ENCODE measurements at places on chromosomes 3 and 15.
A peak's percentile ranks its signal among the peaks of the same experiment; 100 is the strongest.

- H3K27ac ChIP-seq = peak overlapping the region; percentile 8
- no peaks in the 10 kb centered on the region for H3K27me3 ChIP-seq
- H3K4me3 ChIP-seq = peak overlapping the region; percentile 92
- peak; percentile 76 for DNase-seq
Observed at GRCh38 chr15:40441565-40442531, 1.1 kb downstream of the BAHD1 start.

- H3K27ac ChIP-seq = no peak overlapping the region
- no peaks in the 10 kb centered on the region for H3K4me1 ChIP-seq
- peaks cover 11% of the 10 kb centered on the region for H3K36me3 ChIP-seq
- H3K27me3 ChIP-seq = no peaks in the 10 kb centered on the region
Observed at GRCh38 chr3:57893156-57893555, 115.1 kb upstream of the FLNB start.

DNA sequence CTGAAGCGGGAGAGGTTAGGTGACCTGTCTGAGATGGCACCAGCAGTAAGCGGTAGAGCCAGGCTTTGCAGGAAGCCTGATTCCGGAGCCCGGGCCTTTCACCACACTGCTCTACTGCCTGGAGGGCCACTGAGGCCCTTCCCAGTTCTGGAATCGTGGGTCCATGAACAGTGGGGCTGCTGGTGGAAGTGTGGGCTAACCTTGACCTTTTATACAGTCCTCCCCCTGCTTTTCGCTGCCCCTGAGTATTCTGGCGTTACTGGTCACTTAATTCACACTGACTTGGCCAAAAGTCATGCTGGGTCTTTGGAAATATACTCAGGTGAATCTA, 2.6 kb upstream of the ABTB1 start:
- no peaks in the 10 kb centered on the region for H3K27me3 ChIP-seq
- H3K36me3 ChIP-seq = no peaks in the 10 kb centered on the region
- no peak overlapping the region for H3K27ac ChIP-seq
- no peak overlapping the region for H3K4me3 ChIP-seq
- peaks cover 6% of the 10 kb centered on the region for H3K4me1 ChIP-seq

- H3K36me3 ChIP-seq = no peaks in the 10 kb centered on the region
- H3K4me1 ChIP-seq = no peaks in the 10 kb centered on the region
- H3K27me3 ChIP-seq = no peaks in the 10 kb centered on the region
Observed at GRCh38 chr3:81500039-81500438, 261.4 kb downstream of the GBE1 start.

GRCh38 chr3:187242900-187243299, 45.6 kb downstream of the RTP1 start:
- no peak overlapping the region for H3K27ac ChIP-seq
- H3K4me3 ChIP-seq = no peak overlapping the region
- no peaks in the 10 kb centered on the region for H3K27me3 ChIP-seq
- H3K4me1 ChIP-seq = no peaks in the 10 kb centered on the region

DNA sequence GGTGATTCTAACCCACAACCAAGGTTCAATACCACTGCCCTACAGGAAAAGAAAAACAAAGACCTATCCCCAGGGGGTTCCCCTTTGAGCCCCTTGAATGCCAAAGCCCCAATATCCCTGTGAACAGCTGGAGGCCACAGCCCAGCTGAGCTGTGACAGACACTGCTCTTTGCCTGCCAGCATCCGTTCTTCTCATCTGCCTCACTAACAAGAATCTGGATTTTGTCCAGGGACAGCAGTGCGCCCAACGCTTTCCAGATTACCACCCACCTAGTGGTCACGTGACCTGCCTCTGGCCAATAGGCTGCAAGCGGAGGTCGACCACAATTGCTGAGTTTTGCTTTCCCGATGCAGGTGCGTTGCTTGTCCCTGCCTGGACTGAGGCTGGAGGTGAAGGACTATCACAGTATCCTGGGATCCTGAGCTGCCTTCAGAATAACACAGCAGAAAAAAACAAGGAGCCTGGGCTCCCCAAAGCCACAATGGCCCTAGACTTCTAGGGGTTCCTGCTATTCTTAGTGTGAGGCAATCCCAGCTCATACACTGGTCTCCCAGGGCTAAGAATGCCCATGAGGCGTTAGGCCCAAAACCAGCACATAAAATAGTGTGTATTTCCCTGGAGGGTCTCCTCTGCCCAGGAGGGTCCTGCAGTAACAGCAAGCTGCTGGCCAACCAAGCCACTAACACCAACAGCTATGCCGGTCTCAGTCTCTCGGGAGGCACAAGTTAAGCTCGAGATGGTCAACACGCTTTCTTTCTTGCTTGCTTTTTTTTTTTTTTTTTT, 13.8 kb downstream of the BDH1 start:
- no peaks in the 10 kb centered on the region for H3K4me1 ChIP-seq
- no peak overlapping the region for H3K4me3 ChIP-seq
- no peak overlapping the region for H3K27ac ChIP-seq
- H3K36me3 ChIP-seq = no peaks in the 10 kb centered on the region
- no peak for DNase-seq

- H3K4me3 ChIP-seq = no peak overlapping the region
- no peak for DNase-seq
- H3K27me3 ChIP-seq = no peaks in the 10 kb centered on the region
- H3K27ac ChIP-seq = no peak overlapping the region
- peaks cover 22% of the 10 kb centered on the region for H3K36me3 ChIP-seq
Observed at GRCh38 chr3:56630966-56631365, 52.1 kb downstream of the TASOR start.

DNA sequence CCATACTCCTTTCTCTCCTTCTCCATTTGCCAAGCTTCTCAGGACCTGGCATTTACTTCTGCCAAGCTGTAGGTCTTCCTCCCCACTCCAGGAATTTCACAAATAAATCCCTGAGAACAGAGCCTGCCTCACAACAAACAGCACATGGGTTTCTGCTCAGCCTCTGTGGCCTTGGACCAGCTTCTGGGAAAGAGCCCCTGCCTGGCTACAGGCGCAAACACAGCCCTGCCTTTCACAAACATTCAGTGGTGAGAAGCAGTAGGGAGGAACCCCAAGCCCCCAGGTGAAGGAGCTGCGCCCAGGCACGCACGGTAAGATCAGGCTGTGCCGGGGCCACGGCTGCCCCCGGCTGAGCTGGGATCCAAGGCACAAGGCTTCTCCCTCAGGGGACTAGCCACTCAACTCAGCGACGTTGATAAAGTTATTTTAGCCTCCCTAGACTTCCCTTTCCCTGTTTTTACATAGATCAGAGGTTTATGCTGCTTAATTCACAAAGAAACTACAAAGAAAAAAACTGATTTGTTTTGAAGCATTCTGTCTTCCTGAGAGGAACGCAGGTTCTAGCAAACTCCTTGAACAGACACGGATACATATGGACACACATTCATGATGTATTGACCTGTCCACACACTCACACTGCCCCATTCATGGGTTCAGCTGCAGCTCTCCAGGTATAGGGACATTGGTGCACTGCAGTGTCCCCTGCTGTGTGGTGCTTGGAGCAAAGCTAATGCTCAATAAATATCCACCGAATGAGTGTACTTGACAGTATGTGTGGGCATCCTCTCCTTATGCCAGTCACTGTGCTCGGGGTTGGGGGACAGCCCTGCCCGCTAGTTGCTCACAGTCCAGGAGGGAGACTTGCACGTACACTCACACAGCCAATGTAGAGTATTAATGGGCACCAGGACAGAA, 25.4 kb downstream of the HES1 start:
- DNase-seq = peak; percentile 76
- peak overlapping the region; percentile 90 for H3K27ac ChIP-seq
- no peaks in the 10 kb centered on the region for H3K36me3 ChIP-seq
- H3K27me3 ChIP-seq = no peaks in the 10 kb centered on the region
- H3K4me1 ChIP-seq = peaks cover 31% of the 10 kb centered on the region
- H3K4me3 ChIP-seq = peak overlapping the region; percentile 13

DNA sequence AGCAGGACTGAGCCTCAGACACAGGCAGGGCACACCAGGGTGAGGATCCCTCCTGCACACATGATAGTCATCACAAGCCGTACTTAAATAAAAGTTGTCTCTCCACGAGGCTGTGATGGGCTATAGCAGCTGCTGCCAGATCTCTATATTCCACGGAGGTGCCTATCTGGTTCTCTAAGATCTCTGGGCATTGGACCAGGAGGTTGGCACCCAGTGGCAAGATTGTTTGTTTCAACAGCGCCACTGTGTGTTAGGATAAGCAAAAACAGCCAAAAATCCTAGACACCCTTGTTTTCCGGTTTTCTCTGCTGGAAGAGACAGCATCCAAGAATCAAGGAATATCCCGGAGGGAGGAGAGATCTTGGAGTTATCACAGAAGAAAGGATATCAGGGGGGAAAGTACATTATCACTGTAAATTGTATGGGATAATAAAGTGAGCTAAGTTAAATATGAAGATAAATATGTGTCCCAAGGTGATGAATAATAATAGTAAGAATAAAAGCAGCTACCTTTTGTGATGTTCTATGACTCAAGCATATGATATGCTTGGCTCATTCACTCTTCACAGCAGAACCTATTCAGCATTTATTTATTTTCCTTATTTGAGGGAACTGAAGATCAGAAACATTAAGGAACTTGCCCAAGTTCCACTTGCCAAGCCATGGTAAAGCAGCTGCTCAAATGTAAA, 90.6 kb upstream of the AKAP13 start:
- no peak overlapping the region for H3K27ac ChIP-seq
- H3K4me1 ChIP-seq = no peaks in the 10 kb centered on the region
- no peak overlapping the region for H3K4me3 ChIP-seq
- no peak for DNase-seq
- no peaks in the 10 kb centered on the region for H3K27me3 ChIP-seq

- no peaks in the 10 kb centered on the region for H3K4me1 ChIP-seq
- no peak for DNase-seq
- H3K27ac ChIP-seq = no peak overlapping the region
- no peak overlapping the region for H3K4me3 ChIP-seq
- H3K36me3 ChIP-seq = no peaks in the 10 kb centered on the region
Observed at GRCh38 chr3:128485282-128486204, 7.5 kb downstream of the GATA2 start.

GRCh38 chr3:156525808-156526207, 29.1 kb downstream of the SSR3 start:
- no peak for DNase-seq
- no peak overlapping the region for H3K4me3 ChIP-seq
- no peak overlapping the region for H3K27ac ChIP-seq
- H3K4me1 ChIP-seq = no peaks in the 10 kb centered on the region
- no peaks in the 10 kb centered on the region for H3K27me3 ChIP-seq

DNA sequence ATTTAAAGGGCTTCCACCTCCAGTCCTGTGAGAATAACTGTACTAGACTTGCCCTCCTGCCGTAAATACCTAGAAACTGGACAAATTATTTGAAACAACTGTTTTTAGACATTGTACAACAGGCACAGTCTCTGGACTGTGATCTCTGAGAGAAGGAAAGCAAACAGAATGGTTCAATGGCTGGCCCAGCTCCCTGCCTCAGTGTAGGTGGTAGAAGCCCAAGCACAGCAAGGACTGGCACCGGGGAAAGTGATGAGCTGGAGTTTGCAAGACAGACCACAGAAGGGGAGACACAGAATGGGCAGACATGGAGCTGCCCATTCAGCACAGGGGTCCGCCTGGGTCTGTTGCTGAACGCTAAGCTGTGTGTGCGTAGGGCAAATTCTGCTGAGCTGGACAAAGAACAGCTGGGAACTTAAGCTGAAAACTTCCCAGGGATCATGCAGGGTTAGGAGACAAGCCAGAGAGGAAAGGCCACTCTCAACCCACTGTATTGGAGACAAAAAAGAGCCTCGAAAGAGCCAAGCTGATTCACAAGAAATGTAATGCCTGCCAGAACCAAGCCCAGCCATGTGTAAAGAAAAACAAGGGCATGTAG, 52.6 kb upstream of the SEC61A1 start:
- no peaks in the 10 kb centered on the region for H3K4me1 ChIP-seq
- no peaks in the 10 kb centered on the region for H3K36me3 ChIP-seq
- H3K4me3 ChIP-seq = no peak overlapping the region
- no peak overlapping the region for H3K27ac ChIP-seq

- H3K4me1 ChIP-seq = no peaks in the 10 kb centered on the region
- H3K4me3 ChIP-seq = no peak overlapping the region
- no peak overlapping the region for H3K27ac ChIP-seq
- peak; percentile 69 for DNase-seq
- H3K27me3 ChIP-seq = no peaks in the 10 kb centered on the region
Observed at GRCh38 chr15:58247855-58248842, 110.0 kb downstream of the AQP9 start.

DNA sequence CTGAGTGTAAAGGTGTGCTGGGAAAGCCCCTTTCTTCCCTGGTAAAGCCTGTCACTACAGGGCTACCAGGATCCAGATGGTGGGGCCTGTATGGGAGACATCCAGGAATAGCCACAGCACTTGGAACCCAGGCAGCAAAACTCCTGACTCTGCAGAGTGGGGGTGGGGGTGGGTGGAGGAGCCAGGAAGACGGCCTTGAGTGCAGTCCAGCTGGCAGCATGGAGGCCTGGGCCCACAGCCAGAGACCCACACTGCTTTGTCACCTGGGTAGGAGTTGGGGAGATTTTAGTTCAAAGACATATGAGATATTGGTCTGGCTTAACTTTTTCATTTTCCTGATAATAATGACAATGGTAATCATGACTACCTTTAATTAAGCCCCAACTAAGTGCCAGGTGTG, 116.7 kb upstream of the MRPS22 start:
- H3K4me3 ChIP-seq = no peak overlapping the region
- no peaks in the 10 kb centered on the region for H3K27me3 ChIP-seq

DNA sequence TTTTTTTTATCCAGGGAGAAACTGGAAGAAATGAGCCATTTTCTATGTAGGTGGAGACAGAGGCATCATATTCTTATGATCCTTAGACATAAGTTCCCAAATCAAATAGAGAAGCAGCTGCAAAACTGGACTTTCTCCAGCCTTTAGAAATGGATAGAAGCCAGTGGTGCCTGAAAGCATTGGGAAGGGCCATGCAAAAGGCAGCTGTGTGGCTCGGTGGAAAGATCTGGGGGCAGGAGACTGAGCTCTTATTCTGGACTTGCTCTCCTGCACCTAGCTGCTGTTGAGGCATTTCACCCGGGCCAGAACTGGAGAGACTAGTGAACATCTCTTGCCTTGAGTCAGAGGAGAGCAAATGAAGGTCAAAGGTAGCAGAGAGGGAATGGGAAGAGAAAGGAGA, 73.1 kb downstream of the TFG start:
- DNase-seq = no peak
- no peaks in the 10 kb centered on the region for H3K27me3 ChIP-seq
- no peak overlapping the region for H3K27ac ChIP-seq
- no peaks in the 10 kb centered on the region for H3K36me3 ChIP-seq

Data from pancreas (tissue), 10 donors.